Omental fat pad (tissue), 4 donors: ENCODE measurements at places on chromosomes 2 and 18.

GRCh38 chr18:24552218-24552617, 91.8 kb downstream of the HRH4 start:
- DNase-seq: no peak

DNA sequence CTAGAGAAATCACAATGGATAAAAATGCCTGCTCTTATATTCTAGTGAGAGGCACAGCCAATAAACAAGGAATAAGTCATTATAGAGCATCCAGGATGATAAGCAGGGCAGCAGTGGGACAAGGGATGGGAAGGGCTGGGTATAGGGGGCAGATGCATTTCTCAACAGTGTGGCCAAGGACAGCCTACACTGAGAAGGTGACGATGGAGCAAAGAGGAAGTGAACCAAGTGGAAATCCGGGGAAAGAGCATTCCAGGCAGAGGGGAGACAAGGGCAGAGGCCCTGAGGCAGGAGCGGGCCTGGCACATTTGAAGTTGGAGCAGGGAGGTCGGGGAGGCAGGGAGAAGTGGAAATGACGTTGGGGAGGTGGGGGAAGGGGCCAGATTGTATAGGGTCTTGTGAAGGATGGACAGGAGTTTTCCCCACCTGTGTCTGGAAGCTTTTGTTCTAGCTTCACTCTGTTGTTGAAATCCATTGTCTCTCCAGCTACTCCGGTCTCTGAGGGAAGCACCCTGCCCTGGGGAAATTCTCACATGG, 17.6 kb downstream of the TMEM177 start:
- no peak for DNase-seq

DNA sequence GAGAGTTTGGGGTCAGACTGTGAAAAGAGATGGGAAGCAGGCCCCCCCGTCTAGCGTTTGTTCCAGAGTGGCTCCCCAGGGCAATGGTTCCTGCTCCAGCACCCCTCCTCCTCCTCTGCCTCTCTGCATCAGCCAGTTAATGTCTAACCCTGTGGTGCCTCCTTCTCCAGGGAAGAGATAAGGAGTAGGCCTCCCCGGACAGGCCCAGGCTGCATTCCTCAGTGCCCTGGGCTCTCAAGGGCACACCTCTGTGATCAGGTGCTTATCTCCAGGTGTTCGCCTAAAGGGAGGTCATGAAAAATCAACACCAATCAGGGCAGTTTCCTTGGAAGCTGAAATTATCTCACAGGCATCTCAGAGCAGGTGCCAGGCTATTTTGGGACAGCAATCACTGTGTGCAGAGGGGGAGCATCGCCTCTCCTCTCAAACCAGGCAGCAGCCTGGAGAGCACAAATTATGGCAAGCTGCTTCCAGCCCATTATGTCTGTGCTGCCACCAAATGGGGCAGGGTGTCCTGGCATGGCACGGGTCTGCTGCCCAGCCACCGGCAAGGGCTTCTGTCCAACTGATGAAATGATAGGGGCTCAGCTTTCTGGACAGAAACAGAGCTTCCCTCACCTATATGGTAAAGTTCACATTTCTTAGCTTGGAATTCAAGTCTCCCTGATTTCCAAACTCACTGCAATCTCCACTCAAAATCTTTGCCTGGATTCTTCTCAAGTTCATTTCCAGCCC, 255.8 kb upstream of the SLC14A2 start:
- DNase-seq: no peak

- DNase-seq: no peak
Measured at GRCh38 chr2:236498369-236498768, 71.3 kb upstream of the ACKR3 start.

DNA sequence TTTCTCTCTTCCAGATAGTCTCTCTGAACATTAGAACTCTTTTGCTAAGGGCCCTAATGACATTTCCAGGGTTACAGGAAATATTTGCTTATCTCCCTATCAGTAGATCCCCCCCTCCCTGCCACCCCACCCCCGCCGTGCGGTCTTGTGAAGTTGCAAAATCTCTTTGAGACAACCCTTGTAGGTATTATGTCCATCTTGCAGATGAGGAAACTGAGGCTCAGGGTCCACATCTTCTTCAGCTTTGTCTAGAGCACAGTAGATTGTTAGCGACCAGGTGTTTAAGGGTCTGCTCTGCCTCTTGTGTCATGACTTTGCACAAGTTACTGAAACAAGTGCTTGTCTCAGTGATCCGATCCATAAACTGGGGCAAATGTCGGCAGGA, 65.8 kb upstream of the GATA6 start:
- no peak for DNase-seq

DNA sequence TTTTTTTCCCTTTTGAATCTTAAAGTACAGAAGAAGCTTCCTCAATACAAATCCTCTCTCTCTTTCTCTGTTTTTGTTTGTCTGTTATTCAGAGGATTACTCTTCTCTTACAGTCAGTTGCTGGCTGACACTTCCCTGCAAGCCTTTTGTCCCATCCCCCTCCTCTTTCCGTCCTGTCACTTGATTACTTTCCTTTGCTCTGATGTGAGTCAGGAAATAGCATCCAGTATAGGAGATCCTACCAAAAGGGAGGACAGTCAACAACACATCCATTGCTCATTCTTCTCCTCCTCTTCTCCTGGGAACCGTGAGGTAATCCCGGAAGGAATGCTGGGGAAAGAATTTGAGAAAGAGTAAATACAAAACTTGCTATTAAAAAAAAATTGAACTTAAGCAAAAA, 79.3 kb upstream of the SCN7A start:
- DNase-seq: no peak

DNA sequence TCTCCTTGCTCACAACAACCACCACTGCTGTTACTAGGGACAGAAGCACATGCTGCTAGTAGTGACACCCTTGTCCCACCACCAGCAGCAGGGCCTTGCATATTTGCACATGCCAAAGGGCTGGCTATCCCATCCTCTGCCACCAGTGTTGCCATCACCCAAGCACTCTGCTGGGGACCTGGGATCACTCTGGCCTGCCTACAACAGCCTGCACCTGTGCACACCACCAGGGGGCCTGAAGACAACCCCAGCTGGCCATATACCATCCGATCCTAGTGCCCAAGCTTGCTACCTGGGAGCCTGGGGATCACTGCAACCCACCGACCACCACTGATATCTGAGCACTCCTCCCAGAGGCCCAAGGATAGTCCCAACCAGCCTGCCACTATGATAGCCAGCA, 99.9 kb upstream of the FANCL start:
- DNase-seq: no peak

DNA sequence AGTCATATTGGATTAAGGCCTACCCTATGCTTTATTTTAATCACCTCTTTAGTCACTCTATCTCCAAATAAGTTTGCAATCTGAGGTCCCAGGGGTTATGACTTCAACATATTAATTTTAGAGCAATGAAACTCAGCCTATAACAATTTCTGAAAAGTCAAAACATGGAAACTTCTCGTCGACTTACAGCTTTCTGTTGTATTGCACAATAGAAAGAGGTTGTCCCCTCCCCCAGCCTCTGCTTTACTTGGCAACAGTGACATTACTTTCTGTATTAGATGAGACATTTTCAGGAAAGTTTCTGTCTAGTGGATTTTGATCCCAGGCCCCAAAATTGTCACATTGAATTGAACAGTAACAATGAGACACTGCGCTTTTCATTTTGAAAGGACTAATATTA, 326.4 kb downstream of the THSD7B start:
- DNase-seq: no peak

GRCh38 chr2:40428439-40428838, 23.5 kb downstream of the SLC8A1 start:
- no peak for DNase-seq

GRCh38 chr2:63888490-63889402, 47.0 kb downstream of the UGP2 start:
- no peak for DNase-seq

- no peak for DNase-seq
Measured at GRCh38 chr2:143505542-143505941, 376.3 kb downstream of the ARHGAP15 start.

- no peak for DNase-seq
Measured at GRCh38 chr18:68376926-68377325, 338.0 kb downstream of the TMX3 start.

GRCh38 chr2:107013884-107014283, 127.9 kb upstream of the ST6GAL2 start:
- no peak for DNase-seq

DNA sequence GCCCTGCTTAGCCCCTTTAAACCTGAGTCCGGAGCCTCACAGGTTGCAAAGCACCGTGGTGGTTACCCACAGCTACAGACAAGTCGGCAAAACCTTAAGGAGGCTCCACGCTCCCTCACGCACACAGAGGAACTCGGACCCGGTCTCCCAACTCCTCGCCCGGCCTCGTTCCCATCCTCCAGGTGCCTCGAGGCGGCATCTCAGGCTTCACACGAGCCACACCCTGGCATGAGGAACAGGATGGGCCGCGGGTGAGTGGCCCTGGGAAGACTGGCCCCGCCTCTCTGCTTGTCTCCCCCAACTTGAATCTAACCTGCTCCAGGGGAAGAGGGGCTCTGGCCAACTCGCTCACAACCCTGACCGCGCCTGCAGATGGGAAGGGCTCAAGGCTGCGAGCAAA, 97.4 kb downstream of the EIPR1 start:
- DNase-seq: no peak

DNA sequence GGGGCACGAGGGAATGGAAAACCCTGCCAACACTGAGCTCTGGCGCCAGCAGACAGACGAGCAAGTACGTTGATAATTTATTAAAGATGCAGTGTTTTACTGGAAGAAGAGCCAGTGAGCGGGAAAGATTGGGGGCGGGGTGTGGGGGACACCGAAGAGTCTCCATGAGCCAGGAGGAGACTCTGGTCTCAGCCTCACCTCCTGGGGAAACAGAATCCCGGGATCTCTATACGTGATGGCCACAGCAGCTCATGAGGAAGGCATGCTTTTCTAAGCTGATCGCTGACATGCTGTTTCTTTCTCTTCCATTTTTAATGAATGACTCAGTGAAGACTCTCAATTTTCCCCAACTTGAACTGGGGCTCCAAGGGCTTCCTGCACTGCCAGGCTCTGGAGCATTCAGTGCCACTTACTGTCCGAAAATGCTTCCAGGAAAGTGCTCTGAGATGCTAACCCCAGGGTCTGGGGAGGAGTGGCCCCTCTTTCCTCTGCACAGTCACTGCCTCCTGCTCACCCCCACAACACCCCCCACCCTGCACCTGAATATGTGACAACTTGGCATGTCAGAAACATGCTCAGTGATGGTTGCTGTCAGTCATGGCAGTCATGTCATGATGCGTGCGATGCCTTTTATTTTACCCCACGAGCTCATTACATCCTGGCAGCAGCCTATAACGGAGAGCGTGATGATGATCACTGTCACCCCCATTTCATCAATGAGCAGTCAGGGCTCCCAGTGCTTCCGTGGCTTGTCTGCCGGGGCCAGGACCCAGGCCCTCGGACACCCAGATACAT, 164.2 kb upstream of the CAPN13 start:
- DNase-seq: no peak

DNA sequence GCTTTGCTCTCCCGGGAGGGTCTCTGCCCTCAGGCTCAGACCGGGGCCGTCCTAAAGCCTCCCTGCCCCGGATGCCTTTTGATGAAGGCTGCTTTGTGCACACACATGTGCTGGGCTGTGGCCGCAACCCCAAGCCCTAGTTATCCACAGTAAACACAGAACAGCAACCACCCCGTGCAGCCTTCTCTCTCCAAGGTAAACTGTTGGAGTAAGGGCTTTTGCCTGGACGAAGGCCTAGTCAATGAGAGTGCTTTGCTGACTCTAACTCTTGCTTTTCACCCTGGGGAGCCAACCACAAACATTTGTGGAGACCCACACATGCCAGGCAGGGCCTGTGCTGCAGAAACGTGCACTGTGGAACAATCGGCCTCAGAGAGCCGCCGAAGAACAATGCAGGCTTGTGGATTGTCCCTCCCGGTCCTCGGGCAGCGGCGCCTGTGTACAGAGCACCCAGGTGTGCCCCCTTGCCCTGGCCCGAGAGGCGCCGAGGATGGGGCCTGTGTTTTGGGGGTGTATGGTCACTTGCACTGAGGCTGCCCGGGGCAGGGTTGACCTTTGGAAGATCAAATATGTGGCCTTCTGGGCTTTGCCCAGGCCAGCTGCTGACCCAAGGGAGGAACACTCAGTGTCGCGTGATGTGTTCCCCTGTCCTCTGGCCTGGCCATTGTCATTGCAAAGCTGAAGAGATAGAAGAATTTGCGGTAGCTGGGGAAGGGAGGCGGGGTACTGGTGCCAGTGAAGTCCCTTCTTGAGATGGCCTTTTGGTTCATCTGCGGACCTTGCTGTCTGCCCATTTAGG, 37.0 kb downstream of the CTIF start:
- DNase-seq: no peak
